ENCODE measurements at places on chromosomes 1 and 21.

- peak; percentile 41 for DNase-seq
Measured at GRCh38 chr1:35269201-35269988, 886 bp downstream of the ZMYM4 start.

GRCh38 chr1:8127171-8127641 is 101.1 kb upstream of the ERRFI1 start:
- DNase-seq = peak; percentile 23

GRCh38 chr21:44375281-44375651 is 21.8 kb downstream of the TRPM2 start:
- peak; percentile 87 for DNase-seq

GRCh38 chr1:38784452-38785284 is 74.9 kb downstream of the RRAGC start:
- no peak for DNase-seq

DNA sequence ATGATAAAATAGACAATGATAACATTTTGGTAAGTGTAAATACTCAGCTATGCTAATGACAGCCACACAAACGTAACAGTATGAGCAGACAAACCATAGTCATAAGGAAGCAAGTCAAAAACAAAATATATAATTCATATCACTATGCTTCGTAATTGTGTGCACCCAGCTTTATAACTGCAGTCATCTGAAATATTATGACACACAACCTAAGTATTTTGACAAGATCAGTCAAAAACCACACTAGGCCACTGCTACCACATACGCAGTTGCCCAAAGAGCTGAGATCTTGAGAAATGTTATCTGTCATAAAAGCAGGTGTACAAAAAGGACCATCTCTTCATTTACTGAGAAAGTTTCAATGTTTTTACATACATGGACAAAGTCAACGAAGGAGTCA is 26.0 kb downstream of the RNASEL start:
- peak; percentile 37 for DNase-seq

GRCh38 chr1:154760469-154760933 is 109.6 kb downstream of the KCNN3 start:
- peak; percentile 55 for DNase-seq

DNA sequence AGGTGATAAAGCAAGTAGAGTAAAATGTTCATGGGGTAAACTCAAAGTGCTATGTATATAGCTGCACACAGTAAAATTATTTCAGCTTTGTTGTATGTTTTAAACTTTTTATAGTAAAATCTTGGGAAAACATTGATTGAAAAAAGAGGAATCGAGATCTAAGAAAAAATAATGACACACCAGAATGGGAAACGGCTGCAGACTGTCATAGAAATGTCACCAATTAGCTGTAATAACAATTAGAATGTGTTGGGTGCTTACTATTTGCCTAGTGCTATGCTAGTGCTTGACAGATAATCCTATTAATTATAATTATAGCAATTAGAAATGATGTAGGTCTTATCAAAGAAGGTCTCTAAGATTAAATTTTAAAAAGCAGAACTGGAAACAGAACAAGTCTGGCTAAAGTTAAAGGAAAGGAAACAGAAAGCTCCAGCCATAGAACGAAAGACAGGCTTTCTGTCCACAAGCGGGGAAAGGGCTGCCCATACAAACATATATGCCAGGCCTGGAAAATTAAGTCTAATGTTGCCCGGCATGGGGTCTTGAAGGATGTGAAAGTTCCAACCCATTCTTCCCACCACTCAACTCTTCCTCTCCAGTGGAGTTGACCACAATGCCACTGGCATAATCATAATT is 5.0 kb downstream of the PCNX2 start:
- peak; percentile 17 for DNase-seq

DNA sequence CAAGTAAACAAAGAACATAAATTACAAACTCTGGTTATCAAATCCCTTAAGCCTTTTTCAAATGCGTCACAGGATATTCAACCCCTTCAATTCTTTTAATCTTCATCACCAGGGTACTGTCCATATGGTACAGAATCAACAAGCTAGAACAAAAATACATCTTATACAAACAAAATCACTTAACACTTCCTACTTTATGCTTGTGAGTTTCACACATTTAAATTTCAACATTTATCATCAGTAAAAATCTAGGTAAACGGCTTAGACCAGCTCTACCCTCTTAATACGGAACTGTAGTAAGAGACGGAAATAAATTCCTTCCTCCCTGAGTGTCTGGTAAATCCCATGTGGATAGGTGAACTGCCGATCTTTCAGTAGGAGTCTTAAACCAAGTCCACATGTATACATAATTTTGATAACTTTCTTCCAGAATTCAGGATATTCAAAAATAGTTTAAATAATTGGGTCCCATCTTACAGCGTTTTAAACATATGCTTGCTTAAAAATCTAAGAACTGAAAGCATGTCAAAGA is 1.0 kb downstream of the CCDC181 start:
- DNase-seq = no peak

DNA sequence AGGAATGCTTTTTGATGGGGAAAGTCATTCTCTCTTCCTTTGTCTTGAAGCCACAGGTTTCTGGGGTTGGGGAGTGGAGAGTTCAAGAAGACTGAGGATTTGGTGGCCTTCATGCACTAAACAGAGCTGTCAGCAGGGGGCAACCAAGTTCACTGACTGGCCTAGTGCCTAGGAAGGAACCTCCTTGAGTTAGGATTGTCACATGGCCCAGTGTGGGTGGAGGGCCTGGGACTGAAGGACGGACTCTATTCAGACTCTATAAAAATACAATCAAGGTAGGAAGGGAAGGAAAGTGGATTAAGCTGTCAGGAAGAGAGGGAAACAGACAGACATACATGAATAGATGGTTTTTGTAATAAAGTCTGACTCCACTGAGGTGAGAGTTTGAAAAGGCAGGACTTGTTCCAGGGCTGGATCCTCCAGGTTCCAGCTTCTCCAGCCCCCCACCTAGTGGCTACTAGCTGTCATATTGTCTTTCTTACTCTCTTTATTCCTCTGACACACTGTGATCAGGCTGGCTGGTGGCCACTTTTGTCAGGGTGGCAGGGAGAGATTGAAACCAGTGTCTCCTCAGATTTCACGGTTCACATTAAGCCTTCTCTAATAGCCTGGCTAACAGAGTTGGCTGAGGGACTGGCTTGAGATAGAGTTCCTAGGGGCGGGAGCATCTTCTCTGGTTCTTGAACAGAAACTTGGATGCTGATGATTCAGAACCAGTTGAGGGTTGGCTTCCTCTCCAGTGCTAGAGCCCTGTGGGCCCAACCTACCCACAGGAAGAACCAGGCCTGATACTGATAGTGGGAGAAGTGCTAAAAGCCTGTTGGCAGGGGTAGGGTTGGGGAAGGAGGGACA is 4.1 kb upstream of the SH3BGRL3 start:
- peak; percentile 96 for DNase-seq

DNA sequence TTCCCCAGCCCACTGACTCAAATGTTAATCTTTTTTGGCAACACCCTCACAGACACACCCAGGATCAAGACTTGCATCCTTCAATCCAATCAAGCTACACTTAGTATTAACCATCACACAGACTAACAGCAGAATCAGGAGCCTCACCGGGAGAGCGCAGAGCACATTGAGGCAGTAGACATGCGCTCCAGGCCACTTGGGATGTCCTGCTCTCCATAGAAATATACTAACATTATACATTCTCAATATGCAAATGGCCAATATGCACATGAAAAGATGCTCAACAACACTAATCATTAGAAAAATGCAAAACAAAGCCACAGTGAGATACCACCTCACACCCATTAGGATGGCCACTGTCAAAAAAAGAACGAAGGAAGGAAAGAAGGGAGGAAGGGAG is 135.0 kb upstream of the KCNE2 start:
- DNase-seq = no peak

- no peak for DNase-seq
Measured at GRCh38 chr1:26025517-26025916, 3.9 kb downstream of the EXTL1 start.

DNA sequence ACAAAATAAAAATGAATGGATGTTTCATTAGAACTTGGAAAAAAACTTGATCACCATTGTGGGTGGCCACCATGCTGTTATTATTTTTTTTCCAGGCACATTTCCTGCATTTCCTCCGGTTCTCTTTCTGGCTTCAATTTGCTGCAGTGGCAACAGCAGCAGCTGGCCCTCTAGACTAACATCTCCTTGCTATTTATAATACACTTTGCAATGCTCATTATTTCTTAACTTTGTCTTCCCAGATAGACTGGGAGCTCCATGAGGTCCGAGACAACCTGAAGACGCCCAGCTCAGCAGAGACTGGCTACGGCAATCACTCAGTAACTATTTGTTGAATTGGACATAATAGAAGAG is 53.4 kb upstream of the ATP5PO start:
- DNase-seq = no peak

DNA sequence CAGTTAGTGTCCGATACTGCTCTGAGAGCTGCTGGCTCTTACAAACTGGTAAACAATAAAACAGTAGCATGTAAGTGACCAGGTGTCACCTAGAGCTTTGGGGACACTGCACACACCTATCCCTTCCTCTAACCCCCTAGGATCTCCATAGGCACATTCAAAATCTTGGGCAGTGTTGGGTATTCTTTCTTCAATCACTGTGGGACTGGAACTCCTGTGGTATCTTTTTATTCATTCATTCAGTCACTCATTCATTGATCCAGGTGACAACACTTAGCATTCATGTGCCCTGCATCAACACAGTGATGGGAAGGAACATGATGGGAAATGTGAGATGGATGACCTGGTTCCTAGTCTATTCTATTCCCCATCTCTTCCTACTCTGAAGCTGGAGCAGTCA is 73.9 kb downstream of the HHAT start:
- DNase-seq = no peak

- DNase-seq = no peak
Measured at GRCh38 chr1:91585982-91586381, 85.3 kb downstream of the CDC7 start.

- DNase-seq = no peak
Measured at GRCh38 chr1:147491098-147491497, 50.2 kb upstream of the BCL9 start.

GRCh38 chr1:106435269-106435668 is 621.2 kb upstream of the PRMT6 start:
- peak; percentile 0 for DNase-seq

DNA sequence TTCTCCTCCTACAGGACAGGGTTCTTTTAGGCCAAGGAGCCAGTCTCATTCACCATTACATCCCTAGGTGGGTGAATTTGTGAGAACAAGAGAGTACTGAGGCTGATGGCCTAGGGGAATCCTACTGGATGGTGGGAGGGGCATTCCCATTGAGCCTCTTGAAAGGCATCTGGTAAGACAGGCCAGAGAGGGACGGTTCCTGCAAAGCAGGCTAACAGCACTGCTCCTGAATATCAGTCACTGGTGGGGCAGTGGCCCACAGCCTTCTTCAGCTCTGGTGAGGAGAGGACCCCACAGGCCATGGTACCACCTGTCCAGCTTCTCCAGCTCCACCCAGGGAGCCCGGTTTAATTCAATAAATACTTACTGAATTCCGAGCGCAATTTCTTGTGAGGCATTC is 125.9 kb upstream of the EDN2 start:
- no peak for DNase-seq

- no peak for DNase-seq
Measured at GRCh38 chr1:81007024-81007423, 793.7 kb upstream of the ADGRL2 start.

DNA sequence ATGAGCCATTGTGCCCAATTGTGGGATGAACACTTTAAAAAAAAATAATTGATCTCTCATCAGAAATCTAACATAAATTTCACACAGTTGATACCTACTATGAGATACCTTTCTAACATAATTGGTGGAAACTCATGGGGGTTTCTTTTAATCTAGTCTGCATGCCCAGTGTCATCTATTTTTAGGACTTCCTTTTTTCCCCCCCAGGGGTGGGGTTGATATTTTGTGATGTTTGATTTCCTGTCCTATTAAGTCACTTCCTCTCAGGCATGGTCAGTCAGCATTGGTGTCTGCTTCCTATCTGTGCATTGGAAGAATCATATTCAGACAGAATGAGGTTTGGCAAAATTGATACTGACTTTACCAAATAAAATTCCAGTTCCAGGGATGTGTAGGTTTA is 21.5 kb downstream of the NFYC start:
- peak; percentile 88 for DNase-seq

DNA sequence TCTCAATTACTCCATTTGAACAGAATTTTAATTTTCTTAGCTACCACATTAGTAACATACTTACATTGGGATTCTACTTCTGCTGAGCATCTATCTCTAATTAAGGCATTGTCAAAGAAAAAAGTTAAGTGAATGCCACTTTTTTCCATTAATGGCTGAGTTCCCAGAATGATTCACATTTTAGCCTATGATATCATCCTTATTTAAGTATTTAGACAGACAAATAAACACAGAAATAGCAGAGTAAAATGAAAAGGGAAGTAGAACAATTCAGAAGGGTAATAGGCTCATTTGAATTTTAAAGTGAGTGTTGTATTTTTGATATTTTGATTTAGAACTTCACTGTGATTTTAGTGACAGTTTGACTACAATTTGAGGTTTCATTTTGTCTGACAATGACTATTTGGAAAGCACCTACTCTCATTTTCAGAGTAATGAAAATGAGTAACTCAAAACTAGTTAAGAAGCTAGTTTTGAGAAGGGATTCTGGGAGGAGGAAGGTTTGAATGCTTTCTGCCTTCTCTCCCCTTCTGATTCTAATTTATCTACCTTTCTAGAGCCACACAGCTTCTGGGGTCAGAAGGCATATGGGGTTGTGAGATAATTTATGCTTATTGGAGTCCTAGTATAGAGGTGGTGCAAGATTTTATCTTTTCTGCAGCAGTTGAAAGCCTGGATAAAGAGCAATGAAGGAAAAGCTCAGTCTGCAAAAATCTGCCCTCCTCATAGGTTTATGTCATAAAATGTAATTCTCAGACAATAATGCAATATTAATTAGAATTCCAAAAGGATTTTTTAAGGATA is 15.5 kb downstream of the LYPLAL1 start:
- DNase-seq = peak; percentile 14

DNA sequence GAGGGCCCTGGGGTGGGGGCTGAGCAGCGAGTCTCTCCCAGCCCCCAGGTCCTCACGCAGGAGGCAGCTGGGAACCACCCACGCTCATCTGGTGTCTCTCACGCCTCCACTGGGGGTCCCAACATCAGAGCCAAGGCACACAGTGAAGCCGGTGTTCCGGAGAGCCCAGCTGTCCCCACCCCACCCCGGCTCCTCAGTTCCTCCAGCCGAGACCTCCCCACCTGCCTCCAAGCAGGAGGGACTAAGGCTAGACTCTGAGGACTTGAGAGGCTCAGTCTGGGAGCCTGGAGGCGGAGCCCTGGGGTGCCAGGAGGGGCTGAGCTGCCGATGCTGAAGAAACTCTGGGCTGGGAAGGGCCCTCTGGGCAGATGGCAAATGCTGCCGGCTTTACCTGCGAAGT is 1.6 kb upstream of the HPCA start:
- DNase-seq = no peak

DNA sequence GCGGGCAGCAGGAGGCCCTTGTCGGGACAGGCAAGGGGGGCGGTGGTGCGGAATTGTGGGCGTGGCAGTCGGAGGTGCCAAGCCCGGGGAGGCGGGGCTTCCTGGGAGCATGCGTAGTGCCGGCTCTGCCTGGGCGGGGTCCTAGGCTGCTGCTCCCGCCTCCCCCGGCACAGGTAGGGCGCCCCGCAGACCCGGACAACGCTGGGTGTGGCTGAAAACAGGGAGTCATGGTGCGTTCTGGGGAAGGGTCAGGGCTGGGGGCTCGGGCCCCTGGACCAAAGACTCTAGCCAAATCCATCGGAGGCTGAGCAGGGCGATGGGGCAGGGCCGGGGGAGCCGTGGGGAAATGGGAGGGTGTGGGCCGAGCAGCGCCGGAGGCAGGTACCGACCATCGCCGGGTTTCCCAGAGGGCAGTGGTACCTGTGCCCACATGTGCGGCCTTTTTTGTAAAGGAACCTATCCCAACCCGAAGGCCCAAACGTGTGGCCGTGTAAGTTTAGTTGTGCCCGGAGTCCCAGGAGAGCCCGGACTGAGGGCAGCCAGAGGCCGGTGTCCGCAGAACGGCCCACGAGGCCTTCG is 231.9 kb downstream of the SDCCAG8 start:
- DNase-seq = no peak
